Heart right ventricle (tissue), 16 donors: ENCODE measurements at places on chromosomes 6 and 20. TPM values are rescaled to one million over a fixed set of nuclear protein-coding genes. Genes with fewer than 3 reads are reported as not detected.

GRCh38 chr6:52399511-52400312 lies 20.4 kb upstream of the EFHC1 start:
- DNase-seq = no peak

DNA sequence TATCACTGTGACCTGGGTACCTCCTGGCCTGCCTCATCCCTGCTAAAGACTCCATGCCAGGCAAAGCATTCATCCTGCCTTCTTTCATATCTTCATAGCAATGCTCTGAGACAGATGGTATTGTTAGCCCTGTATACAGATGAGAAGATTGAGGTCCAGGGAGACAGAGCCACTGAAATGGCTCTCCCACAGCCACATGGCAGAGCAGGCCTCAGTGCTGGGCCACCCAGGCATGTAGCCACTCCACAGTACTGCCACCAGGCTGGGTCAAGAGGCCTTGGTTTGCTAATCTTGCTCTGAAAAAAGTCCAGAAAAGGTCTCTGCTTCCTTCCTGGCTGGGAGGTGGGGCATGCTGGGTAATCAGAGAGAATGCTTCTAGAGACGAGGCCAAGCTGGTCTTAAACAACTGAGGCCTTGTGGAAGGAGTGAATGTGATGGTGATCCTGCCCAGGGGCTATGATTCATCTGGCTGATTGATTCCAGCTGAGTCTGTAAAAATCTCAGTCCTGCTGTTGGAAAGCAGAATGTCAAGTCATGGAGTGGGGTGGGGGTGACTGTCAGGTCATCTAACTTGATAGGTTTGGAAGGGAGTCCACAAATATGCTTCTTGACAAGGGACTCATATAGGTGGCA lies 29.8 kb downstream of the HM13 start:
- DNase-seq = no peak

GRCh38 chr6:147750413-147750812 lies 241.9 kb downstream of the SAMD5 start:
- no peak for DNase-seq

DNA sequence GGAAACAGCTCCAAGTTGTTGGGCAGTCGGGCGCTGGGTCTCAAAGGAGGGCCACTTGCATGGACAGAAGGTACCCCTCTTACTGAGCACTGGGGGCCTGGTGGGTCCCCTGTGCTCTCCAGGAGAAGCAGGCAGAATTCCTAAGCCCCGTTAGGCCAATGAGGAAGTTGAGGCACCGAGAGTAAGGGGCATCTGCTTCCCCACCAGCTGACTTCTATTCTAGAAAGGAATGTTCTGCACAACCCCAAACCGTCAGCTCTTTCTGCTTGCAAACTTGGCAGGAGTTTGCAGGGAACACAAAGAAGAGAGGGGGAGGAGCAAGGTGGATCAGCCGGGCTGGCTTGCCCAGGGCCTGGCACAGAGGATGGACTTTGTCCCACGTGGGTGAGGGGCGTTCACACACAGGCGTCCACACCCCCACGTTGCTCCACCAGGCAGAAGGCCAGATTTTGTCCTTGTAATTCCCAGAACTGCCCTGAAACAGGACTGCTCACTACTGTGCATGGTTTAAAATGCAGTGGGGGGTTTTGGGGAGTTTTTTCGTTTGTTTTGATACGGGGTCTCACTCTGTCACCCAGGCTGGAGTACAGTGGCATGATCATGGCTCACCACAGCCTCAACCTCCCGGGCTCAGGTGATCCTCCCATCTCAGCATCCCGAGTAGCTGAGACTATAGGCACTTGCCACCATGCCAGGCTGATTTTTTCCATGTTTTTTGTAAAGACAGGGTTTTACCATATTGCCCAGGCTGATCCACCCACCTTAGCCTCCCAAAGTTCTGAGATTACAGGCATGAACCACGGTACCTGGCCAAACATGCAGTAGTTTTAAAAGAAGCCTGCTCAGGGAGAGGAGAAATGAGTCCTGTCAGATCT lies 93.3 kb downstream of the SNX5 start:
- peak; percentile 57 for DNase-seq

DNA sequence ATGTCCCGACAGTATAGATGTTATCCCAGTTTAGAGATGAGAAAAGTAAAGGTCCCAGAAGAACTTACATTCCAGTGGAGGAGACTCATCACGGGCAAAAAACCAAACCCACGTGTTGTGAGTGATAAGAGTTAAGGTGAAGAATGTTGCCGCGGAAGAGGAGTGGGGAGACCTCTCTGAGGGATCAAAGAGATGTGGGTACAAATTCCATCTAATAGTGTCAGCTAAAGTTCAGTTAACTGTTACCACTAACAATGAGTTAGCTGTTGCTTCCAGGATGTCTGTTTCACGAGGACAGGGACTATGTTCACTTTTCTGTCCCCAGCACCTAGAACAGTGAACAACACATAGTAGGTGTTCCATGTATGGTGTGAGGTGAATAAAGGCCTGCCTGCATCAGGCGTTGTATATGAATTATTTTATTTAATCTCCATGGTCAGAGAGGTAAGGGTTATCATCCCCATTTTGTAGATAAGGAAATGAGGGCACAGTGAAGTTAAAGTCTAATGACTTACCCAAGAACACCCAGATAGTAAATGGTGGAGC lies 39.8 kb upstream of the RSPO4 start:
- no peak for DNase-seq

The DEFB132 gene
- total RNA-seq = not detected

The TEAD3 gene
- total RNA-seq = 33.9 TPM

The PTCRA gene
- not detected for total RNA-seq
